ENCODE measurements at places on chromosomes 6 and 20.
A peak's percentile ranks its signal among the peaks of the same experiment; 100 is the strongest.

DNA sequence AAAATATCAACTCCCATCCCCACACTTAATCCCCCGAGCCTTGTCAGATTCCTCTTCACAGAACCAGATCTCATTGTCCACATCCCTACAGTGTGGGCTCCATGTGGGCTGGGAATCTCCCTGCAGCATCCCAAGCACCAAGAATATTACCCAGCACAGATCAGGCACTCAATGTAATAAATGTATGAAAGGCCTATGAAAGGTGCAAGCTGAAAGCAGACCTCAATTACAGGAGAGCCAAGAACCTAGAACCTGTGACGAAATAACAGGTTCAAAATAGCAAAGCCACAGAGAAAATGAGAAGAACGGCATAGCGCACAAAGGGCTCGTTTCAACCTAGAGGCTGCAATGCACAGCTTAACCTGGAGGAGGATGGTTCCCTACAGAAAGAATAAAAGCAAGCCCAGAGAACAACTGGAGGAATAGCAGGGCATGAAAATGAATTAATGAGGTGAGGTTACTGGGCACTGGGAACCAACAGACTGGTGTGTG is 3.1 kb downstream of the SLC23A2 start:
- no peak for DNase-seq

- DNase-seq, result no peak
These were observed 18.7 kb downstream of the ZNF451 start for GRCh38 chr6:57108691-57109090.

DNA sequence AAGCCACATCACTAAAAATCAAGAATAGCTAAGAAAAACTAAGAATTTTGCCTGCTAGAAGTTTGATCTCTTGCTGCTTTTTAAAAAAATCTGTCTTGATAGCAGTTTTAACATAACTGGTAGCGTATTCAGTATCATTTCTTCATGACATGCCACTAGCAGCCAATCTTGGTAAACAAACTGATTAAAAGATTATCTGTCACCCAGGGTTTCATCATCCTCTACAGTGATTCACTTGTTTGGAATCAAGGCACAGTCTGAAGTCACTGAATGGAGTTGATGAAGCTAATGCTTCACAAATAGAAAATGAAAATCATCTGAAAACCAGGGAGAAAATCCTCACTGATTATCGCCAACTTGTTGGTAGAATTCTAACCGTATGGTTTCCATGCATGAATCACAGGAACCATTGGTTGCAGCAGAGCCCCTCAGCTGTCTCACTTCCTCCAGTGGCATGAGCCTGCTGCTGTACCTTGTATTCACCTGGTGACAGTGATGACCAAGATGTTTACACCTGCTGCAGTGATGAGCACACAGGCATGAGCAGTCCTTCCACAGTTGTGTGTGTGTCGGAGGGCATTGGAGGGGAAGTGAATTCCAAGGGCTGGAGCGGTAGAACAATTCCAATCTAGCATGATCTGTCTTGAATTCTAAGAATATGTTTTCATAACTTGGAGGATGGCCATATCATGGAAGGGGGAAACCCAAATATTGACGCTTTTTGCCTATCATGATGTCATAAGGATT is 275.0 kb downstream of the KHDC1L start:
- DNase-seq, result no peak

DNA sequence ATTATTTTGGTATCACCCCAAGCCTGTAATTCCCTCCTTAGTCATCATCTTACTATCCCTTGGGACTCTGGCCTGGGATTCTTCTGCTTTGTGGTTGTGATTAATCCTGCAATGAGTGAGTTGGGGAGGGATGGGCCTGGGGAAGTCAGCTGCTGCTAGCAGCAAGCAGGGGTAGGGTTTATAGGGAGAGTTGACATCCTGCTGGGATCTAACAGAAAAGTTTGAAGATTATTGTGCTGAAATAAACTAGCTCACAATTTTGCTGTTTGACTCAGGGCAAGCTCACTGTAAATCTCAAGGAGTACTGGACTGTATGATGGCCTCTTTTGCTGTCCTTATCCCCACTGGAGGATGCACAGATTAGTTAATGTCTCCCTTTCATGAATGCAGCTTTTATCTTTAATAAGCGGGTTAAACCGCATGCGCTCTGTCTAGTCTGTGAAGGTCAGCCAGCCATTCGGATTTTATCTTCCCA is 83.4 kb downstream of the JARID2 start:
- no peak for DNase-seq

- no peak for DNase-seq
These were observed 22.2 kb downstream of the RBCK1 start for GRCh38 chr20:430091-430999.

GRCh38 chr6:1240766-1241318 is 71.1 kb upstream of the FOXQ1 start:
- no peak for DNase-seq

DNA sequence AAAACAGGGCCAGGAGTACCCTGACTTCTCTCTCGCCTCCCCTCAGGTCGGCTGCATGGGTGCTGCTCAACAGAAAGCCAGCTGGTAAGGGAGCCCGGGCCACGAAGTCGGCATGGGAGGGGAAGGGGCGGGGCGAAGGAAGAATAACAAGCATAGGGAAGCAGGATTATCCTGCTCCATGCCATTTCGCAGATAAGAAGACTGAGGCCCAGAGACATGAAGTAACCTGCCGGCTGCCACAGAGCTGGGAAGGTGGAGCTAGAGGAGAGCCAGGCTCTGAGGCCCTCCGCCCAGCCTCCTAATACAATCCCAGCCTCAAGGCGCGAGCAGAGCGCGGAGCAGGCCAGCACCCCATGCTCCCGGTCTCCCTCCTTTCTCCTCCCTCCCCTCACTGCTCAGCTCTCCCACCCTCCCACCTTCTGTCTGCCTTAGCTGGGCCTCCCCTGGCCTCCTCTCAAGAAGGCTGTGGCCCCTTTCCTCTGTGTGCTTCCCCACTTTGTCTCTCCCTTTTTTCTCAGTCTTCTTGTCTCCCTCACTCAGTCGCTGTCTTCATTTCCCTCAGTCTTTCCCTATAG is 13.2 kb upstream of the HMGA1 start:
- no peak for DNase-seq

GRCh38 chr6:157304899-157305663 is 18.2 kb downstream of the TMEM242 start:
- no peak for DNase-seq

DNA sequence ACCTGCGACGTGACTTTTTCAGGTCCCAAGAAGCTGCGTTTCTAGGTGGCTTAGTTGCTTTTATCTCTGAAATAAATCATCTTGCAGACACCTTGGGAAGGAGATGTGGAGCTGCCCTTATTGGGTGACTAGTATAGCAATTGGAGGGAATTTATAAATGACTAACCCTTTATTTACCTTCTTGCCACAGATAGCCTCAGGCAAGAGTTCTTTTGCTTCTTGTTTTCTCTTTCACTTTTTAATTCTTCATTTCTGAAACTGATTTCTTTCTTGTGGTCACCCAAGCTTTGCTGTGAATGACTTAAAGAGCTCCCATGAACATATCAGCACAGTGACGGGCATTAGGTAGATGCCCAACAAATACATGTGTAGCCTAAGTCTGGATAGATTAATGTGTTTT is 3.0 kb downstream of the ADGRF4 start:
- DNase-seq, result no peak

- no peak for DNase-seq
These were observed 180.1 kb downstream of the JARID2 start for GRCh38 chr6:15425947-15426346.

DNA sequence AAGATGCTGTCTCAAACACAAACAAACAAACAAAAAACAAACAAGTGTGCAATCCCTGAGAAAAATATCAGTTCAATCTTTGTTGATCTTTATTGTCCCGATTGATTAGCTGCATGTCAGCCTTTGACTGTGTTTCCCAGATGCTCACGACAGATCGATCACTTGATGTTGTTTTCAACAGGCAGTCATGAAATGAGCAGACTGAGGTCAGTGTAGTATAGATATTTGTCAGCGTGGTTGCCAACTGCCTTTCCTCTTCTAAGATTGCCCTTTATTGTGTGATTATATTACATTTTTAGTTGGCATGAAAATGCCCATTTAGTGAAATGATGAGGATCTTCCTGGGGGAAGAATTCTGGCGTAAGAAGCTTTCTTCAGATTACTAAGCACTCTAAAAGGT is 25.6 kb downstream of the UTRN start:
- no peak for DNase-seq

DNA sequence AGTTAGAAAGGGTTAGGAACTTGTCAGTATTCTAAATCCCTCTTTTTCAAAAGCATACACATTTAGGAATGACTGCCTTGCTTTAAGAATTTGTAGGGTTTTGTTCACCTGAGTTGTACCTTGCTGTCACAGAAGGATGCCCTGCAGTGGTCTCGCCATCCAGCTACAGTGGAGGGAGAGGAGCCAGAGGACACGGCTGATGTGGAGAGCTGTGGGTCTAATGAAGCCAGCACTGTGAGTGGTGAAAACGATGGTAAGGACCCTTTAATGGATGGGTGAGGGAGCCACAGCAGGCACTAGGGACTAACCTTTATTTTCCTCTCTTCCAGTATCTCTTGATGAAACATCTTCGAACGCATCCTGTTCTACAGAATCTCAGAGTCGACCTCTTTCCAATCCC is 69.9 kb downstream of the ASXL1 start:
- no peak for DNase-seq

- DNase-seq, result no peak
These were observed 338.2 kb upstream of the ZFP64 start for GRCh38 chr20:52529826-52530225.

- no peak for DNase-seq
These were observed 51.1 kb upstream of the PREP start for GRCh38 chr6:105453968-105454367.

- DNase-seq, result no peak
These were observed 50.6 kb downstream of the LAMA4 start for GRCh38 chr6:112203577-112204349.

DNA sequence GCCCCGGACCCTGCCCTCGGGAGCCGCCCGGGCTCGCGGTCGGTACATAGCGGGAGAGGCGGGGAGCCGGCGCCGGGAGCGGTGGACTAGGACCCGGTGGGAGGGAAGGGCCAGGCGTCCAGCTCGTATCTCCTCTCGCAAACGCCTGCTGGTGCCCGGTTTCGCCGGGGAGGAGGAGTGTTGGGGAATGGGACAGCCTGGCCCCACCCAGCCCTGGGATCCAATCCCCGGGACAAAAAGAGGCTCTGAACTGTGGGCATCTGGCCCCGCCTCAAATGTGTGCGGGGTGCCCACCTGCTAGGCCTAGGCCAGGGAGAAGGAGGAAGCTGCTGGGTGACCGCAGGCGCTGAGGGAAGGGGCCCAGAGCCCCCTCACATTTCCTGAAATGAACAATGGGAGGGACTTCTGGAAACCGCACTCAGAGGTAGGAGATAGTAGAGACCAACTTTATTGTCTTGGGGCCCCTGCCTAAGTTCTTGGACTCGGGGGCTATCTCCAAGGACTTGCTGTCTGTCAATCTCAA is at the start of gene KCNK17:
Gene KCNK17, minus strand, starts transcription at position 147 of the 523 bp plus-strand sequence. Its CDS starts 99 bp downstream, at position 48.
- no peak for DNase-seq

GRCh38 chr20:47711046-47711752 is 74.1 kb downstream of the SULF2 start:
- no peak for DNase-seq

- no peak for DNase-seq
These were observed 302.2 kb upstream of the GJE1 start for GRCh38 chr6:141830530-141830929.

DNA sequence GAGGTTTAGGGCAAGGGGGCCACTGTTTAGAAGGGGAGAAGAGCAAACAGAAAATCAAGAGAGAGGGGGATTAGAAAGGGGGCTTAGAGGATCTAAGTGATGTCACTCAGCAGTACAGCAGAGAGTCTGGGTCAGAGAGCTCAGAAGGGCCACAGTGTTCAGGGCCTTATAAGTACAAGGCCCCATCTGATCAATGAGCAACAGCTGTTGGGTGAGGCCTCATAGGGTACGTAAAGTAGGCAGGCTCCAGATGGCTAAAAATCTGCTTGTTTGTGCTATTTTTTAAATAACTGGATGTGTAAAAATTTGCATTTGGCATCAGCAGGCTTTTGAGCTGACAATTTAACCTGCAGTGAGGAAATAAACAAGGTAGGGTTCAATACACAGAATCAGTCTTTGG is 149.8 kb downstream of the SH3BGRL2 start:
- no peak for DNase-seq

DNA sequence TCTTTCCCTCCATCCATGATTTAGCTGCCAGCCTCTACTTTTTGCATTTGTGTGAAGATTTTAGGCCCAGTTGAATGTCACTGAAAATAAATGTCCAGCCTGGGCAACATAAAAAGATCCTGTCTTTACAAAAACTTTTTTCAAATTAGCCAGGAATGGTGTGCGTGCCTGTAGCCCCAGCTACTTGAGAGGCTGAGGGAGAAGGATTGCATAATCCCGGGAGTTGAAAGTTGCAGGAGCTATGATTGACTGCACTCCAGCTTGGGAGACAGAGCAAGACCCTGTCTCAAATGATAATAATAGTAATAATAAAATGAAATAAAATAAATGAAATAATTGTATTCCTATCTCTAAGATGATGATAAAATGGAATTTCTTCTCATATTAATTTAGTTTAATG is 5.0 kb upstream of the GFOD1 start:
- DNase-seq, result no peak

DNA sequence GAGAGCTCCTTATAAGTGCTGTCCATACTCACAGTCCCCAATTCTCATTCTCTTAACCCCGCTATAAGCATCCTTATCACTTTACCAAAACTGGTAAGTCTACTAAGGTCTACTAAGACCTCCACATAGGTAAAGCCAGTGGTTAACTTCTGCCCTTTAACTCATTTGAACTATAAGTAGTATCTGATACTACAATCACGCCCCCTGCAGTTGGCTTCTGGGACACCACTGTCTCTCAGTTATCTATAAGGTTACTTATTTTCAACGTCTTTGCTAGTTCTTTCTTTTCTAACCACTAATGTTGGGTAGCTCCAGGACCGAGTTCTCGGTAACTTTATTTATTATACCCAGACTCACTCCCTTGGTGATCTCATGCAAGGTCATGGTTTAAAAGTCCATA is 142.6 kb downstream of the ARHGAP18 start:
- no peak for DNase-seq

DNA sequence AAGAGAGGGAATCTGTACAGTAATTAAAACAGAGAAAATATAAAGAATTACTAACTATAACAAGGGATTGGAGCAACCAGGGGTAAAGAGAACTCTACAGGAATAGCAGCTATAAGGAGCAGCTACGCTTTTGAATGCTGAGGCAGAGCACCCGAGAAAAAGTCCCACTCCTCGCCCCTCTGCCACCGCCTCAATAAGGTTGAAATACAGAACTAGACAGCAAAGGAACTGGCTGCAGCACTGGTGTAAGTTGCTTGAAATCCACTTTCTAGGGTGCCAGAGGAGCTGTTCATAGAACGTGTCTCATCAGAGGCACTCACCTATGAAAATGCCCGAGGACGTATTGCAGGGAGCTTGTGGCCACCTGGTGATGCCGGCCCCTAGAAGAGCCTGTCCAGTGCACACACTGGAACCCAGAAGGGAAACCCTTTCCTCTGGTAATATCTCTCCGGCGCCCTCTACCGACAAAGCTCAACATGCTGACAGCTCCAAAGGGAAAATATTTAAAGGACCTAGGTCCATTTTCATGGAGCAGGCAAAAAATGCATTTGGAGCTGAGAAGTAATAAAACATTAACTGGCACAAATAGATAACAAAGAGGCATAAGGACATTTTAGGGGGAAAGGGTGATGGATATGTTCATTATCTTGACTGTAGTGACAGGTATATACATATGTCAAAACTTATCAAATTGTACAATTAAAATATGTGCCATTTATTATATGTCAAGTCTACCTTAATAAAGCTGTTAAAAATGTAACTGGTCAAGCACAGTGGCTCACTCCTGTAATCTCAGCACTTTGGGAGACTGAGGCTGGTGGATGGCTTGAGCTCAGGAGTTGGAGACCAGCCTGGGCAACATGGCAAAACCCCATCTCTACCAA is 137.4 kb upstream of the HDAC2 start:
- peak; percentile 66 for DNase-seq

GRCh38 chr6:91482498-91482897 is 895.6 kb upstream of the MAP3K7 start:
- DNase-seq, result no peak

All from right atrium auricular region (tissue), 2 donors.